ENCODE measurements at places on chromosomes 1 and 21.

- no peak for DNase-seq
Observed at GRCh38 chr1:35587736-35588135, 14.6 kb downstream of the TFAP2E start.

GRCh38 chr1:81802457-81802706 lies 1.6 kb downstream of the ADGRL2 start:
- no peak for DNase-seq

- peak; percentile 80 for DNase-seq
Observed at GRCh38 chr1:203325026-203325417, 19.7 kb downstream of the BTG2 start.

DNA sequence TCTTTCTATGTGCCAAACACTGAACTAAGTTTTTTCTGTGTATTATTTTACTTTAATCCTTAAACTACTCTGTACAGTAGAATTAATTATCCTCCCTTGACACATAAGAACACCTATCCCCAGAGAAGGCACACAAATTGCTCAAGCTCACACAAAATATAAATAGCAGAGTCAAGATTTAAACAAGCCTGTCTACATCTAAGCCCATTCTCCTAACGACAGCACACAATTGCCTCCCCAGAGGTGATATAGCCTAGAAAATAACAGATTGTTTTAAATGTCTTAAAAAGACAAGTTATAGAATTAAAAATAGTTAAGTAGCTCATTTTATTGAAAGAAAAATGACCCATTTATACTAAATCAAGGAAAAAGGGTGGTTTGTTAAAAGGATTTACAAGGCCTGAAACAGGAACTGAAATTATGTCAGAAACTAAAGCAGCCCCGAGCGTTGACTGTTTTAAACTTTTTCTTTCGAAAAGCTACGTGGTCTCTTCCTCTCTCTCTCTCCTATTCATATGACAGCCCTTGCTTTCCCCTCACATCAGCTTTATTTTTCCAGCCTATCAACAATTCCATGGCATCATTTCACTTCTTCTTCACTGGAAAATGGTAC lies 30.5 kb downstream of the TNFSF18 start:
- no peak for DNase-seq

DNA sequence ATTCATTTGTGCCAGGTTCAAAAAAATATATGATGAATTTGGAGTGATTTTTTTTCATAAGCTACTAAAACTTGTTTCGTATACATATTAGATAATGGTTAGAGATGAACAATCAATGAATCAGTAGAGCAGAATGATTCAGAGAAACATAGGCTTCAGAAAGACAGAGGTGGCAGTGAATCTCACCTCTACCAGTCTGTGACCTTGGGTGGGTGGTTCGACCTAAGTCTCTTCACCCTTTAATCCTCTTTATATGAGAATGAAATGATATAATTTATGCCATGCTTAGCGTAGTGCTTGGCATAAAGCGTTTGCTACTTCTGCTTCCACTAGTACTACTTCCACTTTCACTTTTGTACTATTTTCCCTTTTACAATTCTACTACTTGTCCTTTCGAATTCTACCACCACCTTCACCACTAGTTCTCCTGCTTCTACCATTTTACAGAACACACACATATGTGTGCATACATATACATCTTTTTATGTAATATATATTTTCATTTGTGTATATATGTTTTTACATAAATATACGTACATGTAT lies 45.1 kb downstream of the FYB2 start:
- DNase-seq = no peak

DNA sequence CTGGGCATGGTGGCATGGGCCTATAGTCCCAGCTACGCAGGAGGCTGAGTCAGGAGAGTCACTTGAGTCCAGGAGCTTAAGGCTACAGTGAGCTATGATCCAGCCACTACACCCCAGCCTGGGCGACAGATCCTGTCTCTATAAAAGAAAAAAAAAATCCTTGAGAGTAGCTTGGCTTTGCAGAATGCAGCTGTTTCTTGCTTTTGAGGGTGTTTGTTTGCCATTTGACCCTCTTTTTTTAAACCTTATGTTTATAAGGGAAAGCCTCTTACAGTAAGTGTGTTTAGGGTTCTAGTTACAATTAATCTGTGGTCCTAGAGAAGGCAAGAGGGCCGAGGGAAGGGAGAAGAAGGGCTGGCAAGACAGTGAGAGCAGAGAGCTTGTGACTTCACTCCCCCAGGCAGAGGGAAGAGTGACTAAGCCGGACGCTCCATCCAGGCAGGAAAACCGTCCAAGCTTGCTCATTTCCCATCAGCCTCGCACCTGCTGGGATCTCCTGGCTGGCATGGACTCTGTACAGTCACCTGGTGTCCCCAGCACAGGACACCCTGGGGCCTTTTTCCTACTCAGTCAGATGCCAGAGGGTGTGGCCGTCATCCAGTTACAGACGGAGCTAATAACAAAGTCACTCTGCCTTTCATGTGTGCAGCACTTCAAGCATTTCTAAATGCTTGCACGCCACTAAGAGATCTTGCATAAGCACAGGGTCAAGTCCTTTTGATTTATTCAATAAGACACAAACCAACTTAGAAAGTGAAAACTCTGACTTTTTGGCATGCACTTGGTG lies 55.5 kb upstream of the PSEN2 start:
- DNase-seq = no peak

DNA sequence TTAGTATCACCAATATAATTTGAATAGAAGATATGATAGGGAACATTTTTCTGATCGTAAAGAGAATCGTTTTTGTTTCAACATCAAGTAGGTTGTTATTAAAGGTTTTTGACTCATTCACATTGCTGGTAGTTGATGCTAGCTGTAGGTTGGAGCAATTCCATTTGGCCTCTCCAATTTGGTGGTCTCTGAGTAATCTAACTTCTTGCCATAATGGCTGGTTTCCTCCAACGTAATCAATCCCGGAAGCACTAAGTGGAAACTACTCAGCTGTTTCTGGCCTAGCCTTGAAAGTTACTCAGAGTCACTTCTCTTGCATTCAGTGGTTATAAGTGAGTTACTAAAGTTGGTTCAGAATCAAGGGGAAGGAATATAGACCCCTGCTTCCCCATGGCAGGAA lies 26.0 kb downstream of the RCOR3 start:
- no peak for DNase-seq

GRCh38 chr1:197984289-197984688 lies 67.1 kb downstream of the LHX9 start:
- DNase-seq = no peak

DNA sequence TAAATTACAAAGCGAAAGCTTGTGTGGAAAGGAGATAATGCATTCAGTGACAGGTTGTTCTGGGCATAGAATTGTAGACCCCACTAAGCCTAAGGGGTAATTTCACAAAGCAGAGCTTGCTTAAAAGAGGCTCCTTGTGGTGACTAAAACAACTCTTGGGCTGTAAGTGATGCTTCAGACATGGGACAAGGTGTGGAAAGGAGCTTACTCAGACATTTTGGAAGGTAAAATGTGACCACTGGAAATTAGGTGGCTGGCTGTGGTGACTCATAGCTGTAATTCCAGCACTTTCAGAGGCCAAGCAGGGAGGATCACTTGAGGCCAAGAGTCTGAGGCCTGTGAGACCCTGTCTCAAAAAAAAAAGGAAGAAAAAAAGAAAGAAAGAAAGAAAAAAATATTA lies 51.1 kb upstream of the LRRC8C start:
- no peak for DNase-seq

GRCh38 chr1:170714938-170715337 lies 51.0 kb downstream of the PRRX1 start:
- DNase-seq = no peak

DNA sequence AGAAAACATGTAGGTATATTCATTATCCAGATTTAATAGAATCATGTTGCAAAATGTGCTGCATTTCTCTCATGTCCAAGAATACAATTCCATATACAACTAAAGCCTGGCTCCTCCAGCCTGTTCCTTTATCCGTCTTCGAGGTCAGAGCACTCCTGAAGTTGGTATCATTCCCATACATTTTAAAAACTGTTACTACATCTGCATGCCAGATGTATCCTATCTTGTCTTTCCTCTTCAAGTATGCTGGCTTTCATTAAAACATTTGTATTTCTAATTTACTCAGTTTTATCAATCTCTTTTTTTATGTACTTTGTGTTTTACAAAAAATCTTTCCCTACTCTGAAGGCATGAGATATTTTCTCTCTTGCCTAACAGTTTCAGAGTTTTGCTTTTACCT lies 536.6 kb upstream of the USP24 start:
- DNase-seq = no peak

- no peak for DNase-seq
Observed at GRCh38 chr1:60488847-60489246, 415.3 kb upstream of the C1orf87 start.

DNA sequence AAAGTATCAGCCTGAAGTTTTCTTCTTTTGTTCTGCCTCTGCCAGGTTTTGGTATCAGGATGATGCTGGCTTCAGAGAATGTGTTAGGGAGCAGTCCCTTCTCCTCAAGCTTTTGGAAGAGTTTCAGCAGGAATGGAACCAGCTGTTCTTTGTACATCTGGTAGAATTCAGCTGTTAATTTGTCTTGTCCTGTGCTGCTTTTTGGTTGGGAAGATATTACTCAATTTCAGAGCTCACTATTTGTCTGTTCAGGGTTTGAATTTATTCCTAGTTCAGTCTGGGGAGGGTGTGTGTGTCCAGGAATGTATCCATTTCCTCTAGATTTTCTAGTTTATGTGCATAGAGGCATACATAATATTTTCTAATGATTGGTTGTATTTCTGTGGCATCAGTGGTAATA lies 12.8 kb downstream of the ZNF678 start:
- DNase-seq = no peak

DNA sequence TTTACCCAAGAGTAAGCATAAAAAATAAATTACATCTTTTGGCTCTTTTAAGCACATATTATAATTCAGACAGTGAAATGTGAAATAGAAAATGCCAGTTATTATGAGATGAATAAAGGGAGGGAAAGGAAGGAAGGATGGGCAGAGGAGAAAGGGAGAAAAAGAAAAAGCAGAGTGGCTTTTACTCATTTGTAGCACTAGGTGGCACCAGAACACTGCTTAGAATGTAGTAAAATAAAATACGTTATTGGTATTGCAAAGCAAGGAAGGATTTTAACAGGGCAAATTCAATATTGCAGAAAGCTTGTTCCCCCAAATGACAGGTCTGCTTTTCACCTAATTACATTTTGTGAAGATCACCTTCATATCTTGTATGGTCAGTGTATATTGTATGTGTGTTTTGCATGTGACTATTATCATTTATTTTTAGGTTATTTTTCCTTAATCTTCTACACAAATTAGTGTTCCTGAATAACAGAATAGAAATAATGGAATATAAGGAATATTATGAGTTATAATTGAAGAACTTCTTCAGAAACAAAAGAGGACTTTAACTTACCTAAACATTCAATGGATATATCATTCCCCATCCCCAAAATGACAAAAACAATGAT lies 9.1 kb upstream of the PCNX2 start:
- no peak for DNase-seq
